ENCODE measurements at places on chromosomes 4 and X.

- DNase-seq, result no peak
Observed at GRCh38 chrX:13520351-13520750, 49.0 kb upstream of the EGFL6 start.

DNA sequence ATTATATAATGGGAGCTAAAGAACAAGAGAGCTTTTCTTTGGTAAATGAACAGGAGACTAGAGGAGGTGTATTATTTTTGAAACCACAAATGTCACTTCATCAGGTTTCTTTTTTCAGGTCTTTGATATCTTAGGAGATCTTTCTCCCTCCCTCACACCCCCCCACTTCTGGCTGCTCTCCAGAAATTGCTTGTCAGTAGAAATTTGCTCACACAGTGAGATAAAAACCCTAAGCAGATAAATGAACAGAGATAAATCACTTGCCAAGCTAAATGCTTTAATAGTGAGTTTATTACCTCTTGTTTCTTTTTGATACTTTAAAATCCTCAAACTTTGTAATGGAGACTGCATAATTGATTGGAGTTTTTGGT lies 421.2 kb upstream of the TENM3 start:
- DNase-seq, result no peak

DNA sequence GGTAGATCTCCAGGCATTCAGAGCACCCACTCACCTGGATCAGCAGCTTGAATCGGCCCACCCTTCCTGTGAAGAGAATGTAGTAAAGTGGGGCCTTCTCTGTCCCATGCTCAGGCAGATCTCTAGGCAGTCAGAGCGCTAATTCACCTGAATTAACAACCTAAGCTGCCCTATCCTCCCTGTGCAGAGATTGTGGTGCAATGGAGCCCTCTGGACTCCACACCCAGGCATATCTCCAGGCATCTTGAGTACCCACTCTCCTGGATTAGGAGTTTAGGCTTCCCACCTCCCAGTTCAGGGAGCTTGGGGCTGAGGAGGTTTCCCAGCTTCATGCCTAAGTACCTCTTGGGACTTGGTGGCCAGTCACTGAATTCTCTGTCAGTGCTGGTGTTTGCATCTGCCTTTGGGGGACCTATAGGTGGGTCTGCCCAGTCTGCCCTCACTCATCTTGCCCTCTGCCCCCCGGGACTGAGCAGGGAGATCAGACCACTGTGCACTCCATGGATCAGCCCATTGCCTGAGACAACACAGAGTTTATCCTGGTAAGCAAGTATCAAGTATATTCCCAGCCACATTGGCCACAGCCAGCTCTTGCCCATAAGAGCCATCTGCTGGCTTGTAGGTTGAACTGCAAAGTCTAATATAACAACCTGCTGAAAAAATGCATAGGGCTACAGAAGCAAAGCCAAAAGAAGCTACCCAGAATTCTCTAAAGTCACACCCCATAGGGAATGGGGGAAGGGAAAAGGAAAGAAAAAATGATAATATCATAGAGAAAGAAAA lies 372.9 kb downstream of the KLHL13 start:
- no peak for DNase-seq

DNA sequence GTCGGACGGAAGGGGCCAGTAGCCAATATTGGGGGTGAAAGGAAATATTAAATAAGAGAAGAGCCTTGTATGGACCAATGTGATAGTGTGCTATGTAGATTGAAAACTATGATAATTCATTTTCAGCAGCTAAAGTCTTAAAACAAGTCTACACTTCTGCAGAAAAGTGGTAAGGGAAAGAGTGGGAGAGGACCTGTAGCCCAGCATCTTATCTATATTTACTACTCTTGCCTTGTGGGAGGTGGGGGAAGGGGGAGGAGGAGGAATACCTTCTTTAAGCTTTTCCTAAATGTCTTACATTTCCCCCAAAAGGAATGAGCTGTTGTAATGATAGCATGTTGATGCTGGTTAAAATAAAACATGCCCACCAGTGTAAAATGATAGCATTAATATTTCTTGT lies 220.0 kb upstream of the SPRY1 start:
- DNase-seq, result no peak

DNA sequence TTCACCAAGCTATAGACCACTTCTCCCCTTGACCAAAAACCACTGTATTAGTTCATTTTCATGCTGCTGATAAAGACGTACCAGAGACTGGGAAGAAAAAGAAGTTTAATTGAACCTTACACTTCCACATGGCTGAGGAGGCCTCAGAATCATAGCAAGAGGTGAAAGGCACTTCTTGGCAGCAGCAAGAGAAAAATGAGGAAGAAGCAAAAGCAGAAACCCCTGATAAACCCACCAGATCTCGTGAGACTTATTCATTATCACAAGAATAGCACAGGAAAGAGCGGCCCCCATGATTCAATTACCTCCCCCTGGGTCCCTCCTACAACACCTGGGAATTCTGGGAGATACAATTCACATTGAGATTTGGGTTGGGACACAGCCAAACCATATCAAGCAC lies 97.8 kb downstream of the DOCK11 start:
- DNase-seq, result no peak

DNA sequence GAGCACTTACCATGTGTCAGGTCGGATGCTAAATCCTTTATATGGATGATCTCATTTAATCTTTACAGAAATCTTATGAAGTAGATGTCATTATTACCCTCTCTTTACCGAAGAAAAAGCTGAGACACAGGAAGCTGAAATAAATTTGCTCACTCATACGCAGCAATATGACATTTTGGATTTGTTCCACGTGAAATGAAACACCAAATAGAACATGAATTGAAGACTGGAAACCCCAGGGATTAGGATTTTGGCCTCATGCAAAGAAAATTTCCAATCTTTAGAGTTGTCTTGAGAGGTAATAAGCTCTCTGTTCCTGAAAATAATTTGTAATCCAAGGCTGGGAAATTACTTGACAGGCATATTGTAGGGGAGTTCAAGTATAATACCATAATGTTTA lies 354.4 kb upstream of the CLNK start:
- no peak for DNase-seq

- no peak for DNase-seq
Observed at GRCh38 chr4:153428941-153429475, 37.2 kb upstream of the TMEM131L start.

DNA sequence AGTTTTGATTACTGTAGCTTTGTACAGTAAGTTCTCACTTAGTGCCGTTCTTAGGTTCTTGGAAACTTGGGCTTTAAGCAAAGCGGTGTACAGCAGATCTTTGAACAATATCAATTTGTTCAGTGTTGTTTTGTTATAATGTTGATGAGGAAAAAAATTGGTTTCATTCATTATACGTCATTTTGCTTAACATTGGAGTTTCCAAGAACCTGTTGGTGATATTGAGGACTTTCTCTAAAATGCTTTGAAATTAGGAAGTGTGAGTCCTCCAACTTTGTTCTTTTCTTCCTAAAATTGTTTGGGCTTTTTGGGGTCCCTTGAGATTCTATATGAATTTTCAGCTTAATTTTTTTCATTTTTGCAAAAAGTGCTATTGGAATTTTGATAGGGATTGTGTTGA lies 49.1 kb downstream of the STAG2 start:
- no peak for DNase-seq

DNA sequence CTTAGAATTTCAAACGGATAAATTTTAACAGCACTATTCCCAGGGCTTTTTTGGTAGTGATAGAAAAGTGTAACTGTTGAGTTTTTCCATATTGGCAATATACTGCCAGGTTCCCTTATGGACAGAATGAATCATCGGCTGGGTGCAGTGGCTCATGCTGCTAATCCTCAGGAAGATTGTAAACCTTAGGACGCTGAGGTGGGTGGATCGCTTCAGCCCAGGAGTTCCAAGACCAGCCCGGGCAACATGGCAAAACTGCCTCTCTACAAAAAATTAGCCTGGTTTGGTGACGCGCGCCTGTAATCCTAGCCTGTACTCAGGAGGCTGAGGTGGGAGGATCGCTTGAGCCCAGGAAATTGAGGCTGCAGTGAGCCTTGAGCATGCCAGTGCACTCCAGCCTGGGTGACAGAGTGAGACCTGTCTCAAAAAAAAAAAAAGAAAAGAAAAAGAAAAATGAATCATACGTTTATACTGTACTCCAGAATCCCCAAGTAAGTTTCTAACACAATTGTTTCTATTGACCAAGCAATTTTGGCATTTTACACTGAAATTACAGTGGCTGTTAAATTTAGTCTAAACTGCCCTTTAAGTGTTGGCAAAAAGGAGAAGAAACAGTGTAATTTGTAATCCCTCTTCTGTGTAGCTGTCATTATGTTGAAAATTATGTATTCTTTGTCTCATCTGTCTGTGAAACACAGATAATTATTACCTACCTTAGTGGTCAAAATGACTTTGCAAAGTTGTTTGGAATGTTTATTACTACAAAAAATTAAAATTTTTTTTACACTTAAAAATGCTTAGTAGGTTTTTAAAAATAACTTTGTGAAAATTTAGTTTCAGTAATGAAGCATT lies 1.8 kb downstream of the SLC30A9 start:
- DNase-seq, result no peak

Data from right lung (tissue), 10 donors.